Activated CD8-positive, alpha-beta T cell treated with anti-CD3 and anti-CD28 coated beads, Interleukin-2, amount 10 ng/mL, durations not matched to agents 7 days and 5 days (primary cell): ENCODE measurements at places on chromosomes 7 and 10. TPM values are rescaled to one million over a fixed set of nuclear protein-coding genes. Genes with fewer than 3 reads are reported as not detected.

Gene EPDR1
- 1.0 TPM for total RNA-seq

- DNase-seq = no peak
These were observed 219.1 kb upstream of the MKI67 start for GRCh38 chr10:128345353-128345752.

DNA sequence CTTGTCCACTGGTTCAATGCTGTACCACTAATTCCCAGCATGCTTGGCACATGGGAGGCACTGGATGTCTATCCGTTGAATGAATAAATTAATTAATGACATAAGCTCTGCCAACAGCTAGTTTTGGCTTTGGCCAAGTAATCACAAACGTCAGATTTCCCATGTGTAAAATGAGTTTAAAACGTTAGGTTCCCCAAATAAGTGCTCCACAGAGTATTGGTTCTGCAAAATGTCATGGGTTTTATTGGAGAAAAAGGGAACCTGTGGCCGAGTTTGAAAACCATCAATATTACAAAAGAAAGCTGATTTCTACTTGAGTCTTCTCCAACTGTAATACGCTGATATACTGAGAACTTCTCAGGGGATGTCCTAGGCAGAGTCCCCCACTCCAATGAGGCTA is 23.2 kb downstream of the ELMO1 start:
- DNase-seq = no peak

Gene IFIT2
- 7.3 TPM for total RNA-seq

Gene CNTNAP2
- not detected for total RNA-seq

DNA sequence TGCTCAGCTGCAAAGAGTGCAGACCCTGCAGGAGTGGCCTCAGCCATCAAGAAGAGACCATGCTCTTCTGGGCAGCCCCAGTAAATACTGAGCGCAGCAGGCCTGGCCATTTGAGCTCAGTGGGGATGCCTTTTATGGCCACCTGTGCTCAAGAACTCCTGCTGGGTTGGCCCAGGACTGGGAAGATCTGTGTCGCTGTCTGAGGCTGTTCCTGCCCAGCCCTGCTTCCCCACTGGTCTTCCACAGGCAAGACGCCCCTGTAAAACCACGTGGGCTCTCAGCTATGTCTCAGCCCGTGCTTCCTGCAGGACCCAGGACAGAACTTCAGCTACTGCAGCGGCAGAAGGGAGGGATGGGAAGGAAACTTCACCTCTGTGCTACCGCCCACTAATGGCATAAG is 10.5 kb upstream of the PPIF start:
- DNase-seq = no peak

DNA sequence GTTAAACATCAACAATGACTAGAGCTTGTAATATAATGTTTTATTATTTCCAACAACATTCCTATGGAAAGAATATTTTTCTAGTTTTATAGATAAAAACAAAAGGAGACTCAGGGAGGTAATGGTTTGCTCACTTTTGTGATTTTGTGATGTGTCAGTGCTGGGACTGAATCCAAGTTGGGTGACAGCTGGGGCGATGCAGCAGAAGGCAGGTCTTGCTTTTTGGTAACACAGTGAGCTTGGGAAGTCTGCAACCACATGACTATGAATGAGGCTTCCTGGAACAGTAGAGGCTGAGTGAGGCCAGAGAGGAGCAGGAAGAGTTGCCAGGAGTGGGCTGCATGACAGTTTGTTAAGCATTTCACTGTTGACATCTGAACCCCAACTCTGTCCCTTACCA is 4.9 kb upstream of the YKT6 start:
- no peak for DNase-seq

DNA sequence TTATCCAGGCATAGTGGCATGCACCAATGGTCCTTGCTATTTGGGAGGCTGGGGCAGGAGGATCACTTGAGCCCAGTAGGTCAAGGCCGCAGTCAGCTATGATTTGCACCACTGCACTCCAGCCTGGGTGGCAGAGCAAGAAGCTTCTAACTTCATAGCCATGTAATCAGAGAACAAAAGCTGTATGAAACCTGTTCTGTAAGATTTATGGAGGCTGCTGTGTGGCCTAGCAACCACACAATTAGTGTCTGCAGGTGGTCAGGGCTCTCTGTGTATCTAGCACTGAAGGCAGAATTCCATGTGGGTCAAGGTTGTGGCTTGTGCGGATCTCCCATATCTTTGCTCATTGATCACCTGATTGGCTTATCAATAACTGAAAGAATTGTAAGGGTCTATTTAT is 221.5 kb upstream of the FOXK1 start:
- no peak for DNase-seq

DNA sequence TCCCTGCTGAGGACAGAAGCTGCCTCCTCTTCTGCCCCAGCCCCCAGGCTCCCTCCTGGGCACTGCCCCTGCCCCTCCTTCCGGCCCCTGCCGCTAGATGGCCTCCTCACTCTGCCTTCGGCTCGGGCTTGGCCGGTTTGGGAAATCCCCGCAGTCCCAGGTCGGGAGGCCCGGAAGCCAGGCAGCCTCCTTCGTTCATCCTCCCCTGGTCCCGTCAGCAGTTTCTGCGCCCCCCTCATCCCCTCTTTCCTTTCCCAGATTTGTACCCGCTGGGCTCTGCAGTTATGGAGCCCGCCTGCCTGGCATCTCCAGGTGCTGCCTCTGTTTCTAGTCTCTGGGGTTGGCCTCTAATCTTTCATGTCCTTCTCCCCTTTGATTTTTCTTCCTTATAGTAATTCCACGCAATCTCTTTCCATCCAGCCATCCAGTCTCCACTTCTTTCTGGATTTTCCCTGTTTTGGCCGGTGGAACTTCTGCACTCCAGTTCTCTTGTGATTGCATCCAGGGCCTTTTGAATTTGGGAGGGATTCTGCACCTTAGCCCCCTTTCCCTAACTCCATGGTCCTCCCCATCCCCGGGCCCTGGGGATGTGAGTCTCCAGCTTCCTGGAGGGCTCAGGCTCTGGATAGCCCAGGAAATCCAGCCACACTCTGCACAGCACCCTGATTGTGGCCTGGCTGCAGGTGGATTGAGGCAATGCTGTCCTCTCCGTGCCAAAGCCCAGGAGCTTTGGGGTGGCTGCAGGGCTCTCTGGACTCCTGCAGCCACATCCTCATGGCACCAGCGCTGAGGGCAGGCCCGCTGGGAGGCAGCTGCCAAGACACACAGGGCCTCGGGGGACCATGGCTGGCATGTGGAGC is 3.3 kb upstream of the SHH start:
- DNase-seq = peak; percentile 75

DNA sequence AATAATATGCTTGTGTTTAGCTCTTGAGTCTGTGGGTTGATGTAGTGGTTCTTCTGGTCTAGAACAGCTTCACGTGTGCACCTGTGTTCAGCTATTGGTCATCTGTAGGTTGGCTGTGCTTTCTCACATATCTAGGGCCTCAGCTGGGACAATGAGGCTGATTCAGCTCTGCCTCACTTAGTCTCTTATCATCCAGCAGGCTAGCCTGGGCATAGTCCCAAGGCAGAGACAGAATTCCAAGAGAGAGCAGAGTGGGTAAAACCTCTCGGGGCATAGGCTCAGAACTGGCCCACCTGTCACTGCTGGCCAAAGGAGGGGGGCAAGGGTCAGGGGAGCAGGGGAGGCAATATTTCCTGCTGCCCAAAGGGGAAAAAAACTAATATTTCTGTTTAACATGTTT is 32.0 kb upstream of the MXI1 start:
- DNase-seq = no peak

DNA sequence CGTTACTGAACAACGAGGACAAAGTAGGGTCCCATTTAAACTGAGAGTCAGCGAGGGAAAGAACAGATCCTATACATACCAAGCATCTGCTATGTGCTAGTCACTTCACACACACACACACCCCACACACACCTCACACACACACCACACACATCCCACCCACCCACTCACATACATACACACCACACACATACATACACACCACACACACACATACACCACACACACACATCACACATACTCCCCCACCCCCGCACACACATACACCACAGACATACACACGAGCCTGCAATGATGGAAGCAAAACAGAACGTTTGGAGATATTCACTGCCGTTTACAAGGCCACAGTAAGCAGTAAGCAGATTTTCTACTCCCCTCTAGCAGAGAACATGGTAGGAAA is 607 bp upstream of the GRB10 start:
- no peak for DNase-seq

DNA sequence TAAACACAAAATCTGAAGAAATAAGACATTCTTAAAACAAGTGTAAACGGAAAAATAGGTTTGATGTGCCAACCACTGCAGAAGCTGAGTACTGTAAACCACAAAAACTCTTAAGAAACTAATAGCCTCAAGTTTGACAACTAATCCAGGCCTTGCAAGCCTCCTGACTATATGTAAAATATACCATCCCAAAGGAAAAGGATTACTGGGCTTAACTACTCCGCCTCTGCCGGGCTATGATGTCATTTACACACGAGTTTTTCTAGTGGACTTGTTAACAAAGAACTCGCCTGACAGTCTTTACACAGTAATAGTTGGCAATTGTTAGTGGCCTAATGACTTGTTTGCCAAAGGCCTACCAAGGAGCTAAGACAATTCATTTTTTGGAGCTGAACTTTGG is 2.1 kb downstream of the KIF5B start:
- no peak for DNase-seq

GRCh38 chr10:132273966-132274365 is 33.8 kb downstream of the STK32C start:
- DNase-seq = no peak

DNA sequence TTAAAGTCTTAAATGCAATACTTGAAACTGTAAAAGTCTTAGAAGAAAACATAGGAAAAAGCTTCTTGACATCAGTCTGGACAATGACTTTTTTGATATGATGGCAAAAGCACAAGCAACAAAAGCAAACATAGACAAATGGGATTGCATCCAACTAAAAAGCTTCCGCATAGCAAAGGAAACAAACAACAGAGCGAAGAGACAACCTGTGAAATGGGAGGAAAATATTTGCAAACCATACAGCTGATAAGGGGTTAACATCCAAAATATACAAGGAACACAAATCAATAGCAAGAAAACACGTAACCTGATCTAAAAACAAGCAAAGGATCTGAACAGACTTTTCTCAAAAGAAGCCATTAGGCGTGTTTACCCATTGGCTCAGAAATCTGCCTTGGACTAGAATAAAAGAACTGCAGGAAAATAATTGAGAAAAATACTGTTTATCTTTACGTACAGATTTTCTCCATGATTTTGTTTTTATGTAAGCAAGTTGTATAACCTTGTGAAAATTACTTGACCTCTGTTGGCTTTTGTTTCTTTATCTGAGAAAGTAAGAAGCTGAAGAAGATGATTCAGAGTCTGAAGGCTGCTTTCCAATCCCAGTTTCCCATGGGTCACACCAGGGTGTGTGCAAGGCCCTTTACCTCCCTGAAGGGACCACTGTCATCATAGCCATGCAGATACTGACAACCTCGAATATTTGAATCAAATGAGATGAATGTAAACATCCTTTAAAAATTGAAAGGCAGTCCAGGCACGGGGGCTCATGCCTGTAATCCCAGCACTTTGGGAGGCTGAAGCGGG is 99.1 kb upstream of the LANCL2 start:
- DNase-seq = no peak

DNA sequence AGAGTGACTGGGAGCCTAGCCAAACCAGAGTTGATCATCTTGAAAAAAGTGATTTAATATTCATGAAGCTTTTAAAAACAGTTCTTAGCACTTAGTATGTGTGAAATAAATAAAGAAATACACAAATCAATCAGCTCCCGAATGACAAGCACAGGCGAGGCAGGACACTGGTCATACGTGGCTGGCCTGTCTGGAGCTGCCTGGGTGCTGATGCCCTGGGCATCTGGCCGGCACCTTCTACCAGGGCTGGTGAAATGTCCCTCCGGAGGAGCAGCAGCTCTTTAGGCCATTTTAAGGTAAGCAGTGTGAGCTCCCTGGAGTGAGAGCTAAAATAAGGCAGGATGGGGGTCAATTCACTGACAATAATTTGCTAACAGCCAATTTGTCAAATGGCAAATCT is 23.7 kb downstream of the IL15RA start:
- DNase-seq = no peak

GRCh38 chr10:48802611-48803071 is 118.0 kb downstream of the WDFY4 start:
- DNase-seq = no peak

Gene DEPP1
- not detected for total RNA-seq

Gene ANXA8L1
- total RNA-seq = not detected

DNA sequence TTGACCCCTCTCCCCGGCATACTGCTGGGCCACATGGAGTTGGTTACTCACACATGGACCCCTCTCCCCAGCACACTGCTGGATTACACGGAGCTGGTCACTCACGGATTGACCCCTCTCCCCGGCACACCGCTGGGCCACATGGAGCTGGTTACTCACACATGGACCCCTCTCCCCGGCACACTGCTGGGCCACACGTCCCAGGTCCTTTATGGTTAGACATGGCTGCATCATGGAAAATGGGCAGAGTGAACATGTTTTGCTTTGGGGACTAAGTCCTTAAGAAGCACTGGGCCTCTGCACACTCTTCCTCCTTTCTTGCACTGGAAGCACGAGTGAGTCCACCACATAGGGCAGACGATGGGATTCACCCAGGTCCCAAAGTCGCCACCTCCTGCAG is 102.1 kb upstream of the SHH start:
- no peak for DNase-seq

Gene RP9
- total RNA-seq = 9.6 TPM

GRCh38 chr10:93152136-93152535 is 78.4 kb downstream of the CYP26A1 start:
- no peak for DNase-seq

GRCh38 chr7:50832744-50833143 is 50.0 kb upstream of the GRB10 start:
- DNase-seq = peak; percentile 43

DNA sequence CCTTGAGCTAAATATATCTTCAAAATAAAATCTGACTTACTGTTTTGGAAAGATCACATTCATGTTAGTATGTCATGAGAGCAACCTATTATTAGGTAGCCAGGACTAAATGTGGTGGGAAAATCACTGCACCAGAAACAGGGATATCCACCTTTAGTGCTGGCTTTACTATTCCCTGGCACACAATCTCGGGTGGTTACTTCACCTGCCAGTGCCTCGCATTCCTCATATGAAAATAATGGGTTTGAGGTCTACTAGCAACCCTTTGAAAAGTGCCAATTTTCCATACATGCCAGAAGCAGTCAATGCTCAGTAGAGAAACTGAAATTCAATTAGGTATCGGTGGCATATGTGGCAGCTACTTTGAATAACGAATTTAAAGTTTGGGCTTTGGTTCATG is 36.8 kb downstream of the PTN start:
- DNase-seq = no peak

Gene NUTM2E
- 0.11 TPM for total RNA-seq

Gene PLAU
- total RNA-seq = 1.1 TPM

DNA sequence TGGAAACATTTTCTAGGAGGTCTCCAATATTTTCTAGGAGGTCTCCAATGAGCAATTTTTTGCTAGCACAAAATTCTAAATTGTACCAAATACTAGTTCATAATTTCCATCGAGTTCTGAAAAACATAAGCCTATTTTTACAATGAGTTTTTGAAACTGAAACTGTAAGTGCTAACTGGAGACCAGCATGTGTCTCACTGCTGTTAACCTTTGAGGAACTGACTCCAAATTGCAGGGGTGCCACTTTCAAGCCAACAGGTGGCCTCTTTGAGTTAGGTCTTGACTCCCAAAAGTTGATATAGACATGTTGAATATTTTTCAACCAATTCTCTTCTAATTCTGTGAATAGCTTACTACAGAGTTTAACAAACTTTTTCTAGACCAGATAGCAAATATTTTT is 58.8 kb downstream of the CAV1 start:
- DNase-seq = peak; percentile 28

Gene FLNC
- not detected for total RNA-seq
